ENCODE measurements at places on chromosomes 1 and 21. TPM values are rescaled to one million over a fixed set of nuclear protein-coding genes. Genes with fewer than 3 reads are reported as not detected.
A peak's percentile ranks its signal among the peaks of the same experiment; 100 is the strongest.

The S100A9 gene
- total RNA-seq: not detected

The ARTN gene
- total RNA-seq: not detected

The GIPC2 gene
- total RNA-seq: not detected

The RHBDL2 gene
- total RNA-seq: 0.91 TPM

The INSRR gene
- total RNA-seq: not detected

The PLEKHN1 gene
- 0.34 TPM for total RNA-seq

The OVAAL gene
- not detected for total RNA-seq

The CADM3 gene
- total RNA-seq: not detected

The PRELP gene
- total RNA-seq: not detected

The OLIG1 gene
- not detected for total RNA-seq

The HPCAL4 gene
- total RNA-seq: 0.06 TPM

- H3K4me1 ChIP-seq: no peaks in the 10 kb centered on the region
- no peaks in the 10 kb centered on the region for H3K36me3 ChIP-seq
- no peak overlapping the region for H3K27ac ChIP-seq
- no peak overlapping the region for H3K4me3 ChIP-seq
- no peaks in the 10 kb centered on the region for H3K27me3 ChIP-seq
Observed at GRCh38 chr21:24259241-24259640, 1348.0 kb downstream of the MRPL39 start.

GRCh38 chr1:195715652-195716051 lies 892.6 kb downstream of the KCNT2 start:
- H3K27ac ChIP-seq: no peak overlapping the region
- no peaks in the 10 kb centered on the region for H3K27me3 ChIP-seq
- no peaks in the 10 kb centered on the region for H3K4me1 ChIP-seq
- no peak for DNase-seq

DNA sequence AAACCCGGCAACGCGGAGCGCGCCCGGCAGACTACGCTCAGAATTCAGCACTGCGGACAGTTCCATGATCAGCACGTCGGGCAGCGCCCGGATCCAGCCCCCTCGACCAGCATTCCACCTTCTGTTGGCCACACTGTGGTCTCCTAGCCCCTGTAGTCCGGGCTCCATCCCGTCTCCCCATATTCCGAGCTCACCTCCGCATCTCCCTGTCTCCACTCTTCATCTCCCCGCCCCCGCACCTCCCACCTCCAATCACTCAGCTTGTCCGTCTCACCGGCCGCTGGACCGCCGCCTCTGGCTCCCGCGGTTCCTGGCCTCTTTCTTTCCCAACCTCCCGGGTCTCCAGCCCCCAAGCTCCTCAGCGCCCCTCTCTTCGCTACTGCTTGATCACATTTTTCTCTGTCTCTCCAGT lies 500 bp downstream of the EPHA10 start:
- peaks cover 54% of the 10 kb centered on the region for H3K27me3 ChIP-seq
- H3K4me3 ChIP-seq: no peak overlapping the region
- no peaks in the 10 kb centered on the region for H3K4me1 ChIP-seq
- H3K27ac ChIP-seq: no peak overlapping the region

GRCh38 chr21:16082038-16082816 lies 352.4 kb downstream of the USP25 start:
- no peaks in the 10 kb centered on the region for H3K4me1 ChIP-seq
- no peak overlapping the region for H3K27ac ChIP-seq
- DNase-seq: no peak
- no peaks in the 10 kb centered on the region for H3K36me3 ChIP-seq
- H3K27me3 ChIP-seq: no peaks in the 10 kb centered on the region

- H3K27me3 ChIP-seq: no peaks in the 10 kb centered on the region
- H3K4me3 ChIP-seq: no peak overlapping the region
- peaks cover 37% of the 10 kb centered on the region for H3K4me1 ChIP-seq
- DNase-seq: no peak
- peaks cover 39% of the 10 kb centered on the region for H3K36me3 ChIP-seq
- H3K27ac ChIP-seq: peak overlapping the region; percentile 57
Observed at GRCh38 chr1:53766831-53767405, 28.0 kb upstream of the GLIS1 start.

GRCh38 chr21:41403966-41404365 lies 22.1 kb upstream of the MX1 start:
- H3K4me3 ChIP-seq: no peak overlapping the region
- H3K36me3 ChIP-seq: no peaks in the 10 kb centered on the region
- no peak for DNase-seq
- H3K27me3 ChIP-seq: no peaks in the 10 kb centered on the region

- H3K27ac ChIP-seq: no peak overlapping the region
- peaks cover 59% of the 10 kb centered on the region for H3K27me3 ChIP-seq
- H3K4me1 ChIP-seq: no peaks in the 10 kb centered on the region
- H3K4me3 ChIP-seq: no peak overlapping the region
Observed at GRCh38 chr21:44684483-44684882, 2.5 kb upstream of the KRTAP12-1 start.

DNA sequence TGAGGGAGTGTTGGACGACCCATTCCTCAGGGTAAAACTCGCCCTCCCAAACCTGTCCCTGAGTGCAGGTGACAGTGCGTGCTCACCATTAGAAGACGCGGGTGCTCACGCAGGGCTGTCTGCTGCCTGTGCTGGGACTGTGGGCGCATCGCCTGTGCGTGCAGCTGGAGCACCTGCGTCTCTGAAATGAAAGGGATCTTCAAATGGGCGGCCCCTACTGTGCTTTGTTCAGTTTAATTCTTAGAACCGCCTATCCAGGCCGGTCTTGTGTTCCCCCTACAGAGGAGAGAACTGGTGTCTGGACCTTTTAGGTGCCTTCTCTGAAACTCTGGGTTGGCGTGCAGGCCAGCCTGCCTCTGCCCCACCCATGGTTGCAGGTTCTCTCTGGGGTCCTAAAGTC lies 125.8 kb downstream of the PCBP3 start:
- H3K4me1 ChIP-seq: peaks cover 51% of the 10 kb centered on the region
- no peaks in the 10 kb centered on the region for H3K27me3 ChIP-seq
- no peak overlapping the region for H3K4me3 ChIP-seq
- DNase-seq: no peak
- peaks cover 3% of the 10 kb centered on the region for H3K36me3 ChIP-seq
- H3K27ac ChIP-seq: peak overlapping the region; percentile 79

- no peaks in the 10 kb centered on the region for H3K36me3 ChIP-seq
- no peaks in the 10 kb centered on the region for H3K27me3 ChIP-seq
- H3K4me1 ChIP-seq: peaks cover 12% of the 10 kb centered on the region
Observed at GRCh38 chr1:235887676-235888075, 21.0 kb upstream of the LYST start.

DNA sequence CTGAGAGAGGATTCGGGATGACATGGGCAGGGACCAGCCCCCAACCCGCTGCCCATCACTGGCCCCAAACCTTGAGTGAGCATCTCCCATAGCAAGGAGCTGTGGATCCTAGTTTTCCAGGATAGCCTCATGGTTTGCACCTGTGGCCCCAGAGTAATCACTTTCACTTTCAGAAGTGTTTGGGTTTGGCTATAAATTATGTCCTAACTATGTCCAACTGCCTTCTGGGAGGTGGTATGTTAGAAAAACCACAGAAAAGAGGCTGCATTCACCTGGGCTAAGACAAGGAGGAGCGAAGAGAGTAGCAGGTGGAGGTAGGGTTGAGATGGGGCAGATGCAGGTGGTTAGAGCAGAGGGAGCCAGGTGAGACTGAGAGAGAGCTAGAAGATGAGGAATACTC lies 19.4 kb upstream of the CLIC6 start:
- no peaks in the 10 kb centered on the region for H3K27me3 ChIP-seq
- H3K27ac ChIP-seq: no peak overlapping the region
- H3K4me3 ChIP-seq: no peak overlapping the region
- DNase-seq: no peak

DNA sequence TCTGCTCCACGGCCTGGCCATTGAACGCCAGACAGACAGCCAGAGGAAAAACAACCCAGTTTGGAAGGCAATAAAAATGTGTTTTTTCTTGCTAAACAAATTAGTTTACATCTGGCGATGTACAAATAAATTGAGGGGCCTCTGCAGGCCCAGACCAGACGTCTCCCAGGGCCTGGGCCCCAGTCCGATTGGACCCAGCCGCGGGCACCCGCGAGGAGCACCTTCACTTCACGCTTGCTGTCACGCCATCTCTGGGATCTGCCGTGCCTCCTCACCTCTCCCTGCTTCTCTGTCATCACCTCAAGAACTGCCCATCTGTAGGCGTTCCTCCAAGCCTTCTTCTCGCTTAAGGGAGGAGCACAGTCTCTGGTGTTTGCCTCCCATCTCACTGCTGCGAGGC lies 61.5 kb downstream of the GLIS1 start:
- H3K4me1 ChIP-seq: peaks cover 21% of the 10 kb centered on the region
- no peaks in the 10 kb centered on the region for H3K27me3 ChIP-seq
- H3K27ac ChIP-seq: no peak overlapping the region
- no peak overlapping the region for H3K4me3 ChIP-seq

- H3K4me1 ChIP-seq: peaks cover 16% of the 10 kb centered on the region
- no peak overlapping the region for H3K27ac ChIP-seq
- no peaks in the 10 kb centered on the region for H3K27me3 ChIP-seq
- H3K36me3 ChIP-seq: no peaks in the 10 kb centered on the region
Observed at GRCh38 chr1:160438317-160438918, 38.1 kb downstream of the VANGL2 start.

GRCh38 chr1:185632659-185633423 lies 101.3 kb upstream of the HMCN1 start:
- H3K27ac ChIP-seq: no peak overlapping the region
- no peak overlapping the region for H3K4me3 ChIP-seq

DNA sequence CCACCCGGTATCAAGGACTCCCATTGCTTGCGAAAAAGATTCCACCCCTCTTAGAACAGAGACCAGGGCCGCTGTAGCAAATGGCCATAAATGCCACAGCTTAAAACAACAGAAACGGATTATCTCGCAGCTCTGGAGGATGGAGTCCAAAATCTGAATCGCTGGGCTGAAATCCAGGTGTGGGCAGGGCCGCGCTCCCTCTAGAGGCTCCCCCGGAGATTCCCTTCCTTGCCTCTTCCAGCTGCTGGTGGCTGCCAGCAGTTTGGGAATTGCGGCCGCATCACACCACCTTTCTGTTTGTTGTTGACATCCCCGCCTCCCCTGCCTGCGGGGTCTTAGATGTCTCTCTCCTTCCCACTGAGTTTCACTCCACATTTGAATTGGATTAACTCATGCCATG lies 15.6 kb downstream of the PDE9A start:
- H3K4me3 ChIP-seq: no peak overlapping the region
- DNase-seq: no peak
- no peaks in the 10 kb centered on the region for H3K36me3 ChIP-seq
- peaks cover 37% of the 10 kb centered on the region for H3K4me1 ChIP-seq
